CD4-positive, alpha-beta T cell treated with Interleukin-4 for 1 hour (primary cell): ENCODE measurements at places on chromosomes 13 and 19.

DNA sequence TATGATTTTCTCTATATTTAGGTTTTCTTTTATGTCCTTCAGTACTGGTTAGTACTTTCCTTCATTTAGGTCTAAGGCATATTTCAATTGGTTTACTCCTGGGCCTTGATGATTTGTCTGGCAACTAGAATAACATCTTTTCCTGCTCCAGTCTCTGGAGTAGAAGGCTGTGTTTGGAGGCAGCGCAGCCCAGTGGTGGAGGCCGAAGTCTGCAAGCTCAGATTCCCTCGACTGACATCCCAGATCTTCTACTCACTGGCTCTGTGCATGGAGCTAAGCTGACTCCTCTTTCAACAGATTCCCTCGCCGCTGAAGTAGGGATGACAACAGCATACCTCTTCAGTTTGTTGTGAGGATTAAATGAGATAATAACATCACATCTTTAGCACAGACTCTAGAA lies 141.0 kb downstream of the RAP2A start:
- no peak for DNase-seq

GRCh38 chr13:66563076-66563475 lies 667.1 kb downstream of the PCDH9 start:
- DNase-seq: no peak

GRCh38 chr13:76754414-76754813 lies 131.8 kb downstream of the KCTD12 start:
- DNase-seq: no peak

DNA sequence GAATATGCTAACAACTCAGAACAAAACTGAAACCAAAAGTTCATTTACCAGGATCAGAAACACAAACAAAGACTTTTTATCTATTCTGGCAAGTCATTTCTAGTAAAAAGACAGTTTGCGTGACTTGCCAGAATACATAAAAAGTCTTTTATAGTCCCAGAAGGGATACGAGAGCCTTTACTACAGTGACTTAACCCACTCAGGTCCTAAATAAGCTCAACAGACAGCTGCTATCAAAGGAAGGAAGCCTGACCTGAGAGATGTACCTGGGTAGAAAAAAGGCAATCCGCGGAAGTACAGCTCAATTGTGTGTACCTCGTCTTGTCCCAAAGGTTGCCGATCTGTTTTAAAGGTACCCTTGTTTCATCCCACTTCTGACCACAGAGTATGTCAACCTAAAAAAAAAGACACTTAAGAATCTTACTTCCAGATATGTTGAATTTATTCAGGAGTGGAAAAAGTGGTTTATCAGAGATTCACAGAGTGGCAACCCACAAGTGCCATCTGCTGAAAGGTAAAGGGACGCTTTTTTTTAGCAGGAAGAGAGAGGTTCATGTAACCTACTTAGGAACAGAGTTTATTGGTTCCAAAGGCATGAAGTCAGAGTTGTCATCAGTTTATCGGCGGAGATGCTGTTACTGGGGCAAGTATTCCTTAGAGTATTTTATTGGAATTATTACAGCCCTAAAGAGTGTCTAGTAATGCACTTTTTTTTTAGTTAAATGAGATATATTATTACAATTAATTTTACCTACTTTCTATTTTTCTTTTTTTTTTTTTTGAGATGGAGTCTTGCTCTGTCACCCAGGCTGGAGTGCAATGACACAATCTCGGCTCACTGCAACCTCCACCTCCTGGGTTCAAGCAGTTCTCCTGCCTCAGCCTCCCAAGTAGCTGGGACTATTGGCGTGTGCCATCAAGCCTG lies 69.7 kb upstream of the C1QTNF9B start:
- no peak for DNase-seq

DNA sequence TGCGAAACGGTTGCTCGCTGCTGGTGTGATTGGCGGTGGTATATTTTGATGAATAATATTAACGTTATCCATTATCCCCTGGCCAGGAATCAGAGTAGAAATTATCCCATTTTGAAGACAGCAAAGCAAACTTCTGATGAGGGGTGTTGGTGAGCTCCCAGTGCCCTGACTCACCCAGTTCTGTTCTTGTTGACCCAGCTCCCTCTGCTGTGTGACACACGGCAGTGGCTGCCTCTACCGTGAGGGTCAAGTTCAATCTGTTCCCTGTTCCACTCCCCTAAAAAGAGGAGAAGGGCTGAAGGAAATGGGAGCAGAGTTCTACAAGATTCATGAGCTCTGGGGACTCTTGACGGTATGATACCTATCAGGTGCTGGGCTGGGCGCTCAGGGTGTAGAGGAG lies 2.0 kb downstream of the CAMSAP3 start:
- no peak for DNase-seq

- peak; percentile 87 for DNase-seq
These were observed 16.6 kb upstream of the LRP3 start for GRCh38 chr19:33177417-33177979.

GRCh38 chr19:53823380-53824120 lies 564 bp downstream of the NLRP12 start:
- DNase-seq: no peak

DNA sequence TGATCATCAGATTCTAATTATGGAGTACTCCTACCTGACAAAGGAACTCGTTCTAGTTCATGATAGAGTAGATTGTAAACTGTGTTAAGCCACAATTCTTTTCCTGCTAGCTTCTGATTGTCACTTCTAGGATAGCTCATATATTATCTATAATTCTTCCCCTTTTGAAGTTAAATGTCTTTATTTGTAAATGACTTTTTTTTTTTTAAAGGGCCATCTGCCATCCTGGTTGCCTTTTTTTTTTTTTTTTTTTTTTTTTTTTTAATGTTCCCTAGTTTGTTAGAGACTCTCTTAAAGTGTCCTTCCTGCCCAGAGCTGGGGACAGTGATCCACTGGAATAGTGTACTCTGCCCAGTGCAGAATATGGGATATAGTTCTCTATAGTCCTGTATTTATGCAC lies 4.3 kb downstream of the CHAMP1 start:
- no peak for DNase-seq

DNA sequence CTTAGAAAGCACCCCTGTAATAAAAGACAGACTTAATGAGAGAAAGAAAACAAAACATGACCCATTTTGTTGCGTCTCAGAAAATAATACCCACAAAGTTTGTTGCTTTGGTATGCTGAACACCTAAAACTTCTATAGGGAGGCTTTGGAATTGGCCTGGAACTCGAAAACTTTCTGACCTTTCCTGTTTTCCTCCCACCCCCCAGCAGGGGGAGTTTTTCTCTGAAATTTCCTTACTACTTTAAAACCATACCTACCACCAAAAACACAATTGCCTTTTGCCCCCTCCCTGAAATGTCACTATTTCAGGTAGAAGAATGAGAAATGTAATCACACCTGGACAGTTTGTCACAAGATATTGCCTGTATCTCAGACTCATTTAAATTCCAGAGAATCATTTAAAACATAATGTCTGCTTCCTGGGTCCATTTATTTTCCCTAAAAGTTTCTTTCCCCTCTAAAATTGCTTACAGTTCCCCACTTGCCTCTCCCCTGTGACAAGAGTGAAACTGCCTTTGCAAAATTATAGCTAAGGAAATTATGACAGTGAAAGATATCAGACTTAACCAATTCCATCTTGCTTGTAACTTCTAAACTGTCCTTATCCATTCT lies 2700.2 kb downstream of the PCDH9 start:
- DNase-seq: no peak

DNA sequence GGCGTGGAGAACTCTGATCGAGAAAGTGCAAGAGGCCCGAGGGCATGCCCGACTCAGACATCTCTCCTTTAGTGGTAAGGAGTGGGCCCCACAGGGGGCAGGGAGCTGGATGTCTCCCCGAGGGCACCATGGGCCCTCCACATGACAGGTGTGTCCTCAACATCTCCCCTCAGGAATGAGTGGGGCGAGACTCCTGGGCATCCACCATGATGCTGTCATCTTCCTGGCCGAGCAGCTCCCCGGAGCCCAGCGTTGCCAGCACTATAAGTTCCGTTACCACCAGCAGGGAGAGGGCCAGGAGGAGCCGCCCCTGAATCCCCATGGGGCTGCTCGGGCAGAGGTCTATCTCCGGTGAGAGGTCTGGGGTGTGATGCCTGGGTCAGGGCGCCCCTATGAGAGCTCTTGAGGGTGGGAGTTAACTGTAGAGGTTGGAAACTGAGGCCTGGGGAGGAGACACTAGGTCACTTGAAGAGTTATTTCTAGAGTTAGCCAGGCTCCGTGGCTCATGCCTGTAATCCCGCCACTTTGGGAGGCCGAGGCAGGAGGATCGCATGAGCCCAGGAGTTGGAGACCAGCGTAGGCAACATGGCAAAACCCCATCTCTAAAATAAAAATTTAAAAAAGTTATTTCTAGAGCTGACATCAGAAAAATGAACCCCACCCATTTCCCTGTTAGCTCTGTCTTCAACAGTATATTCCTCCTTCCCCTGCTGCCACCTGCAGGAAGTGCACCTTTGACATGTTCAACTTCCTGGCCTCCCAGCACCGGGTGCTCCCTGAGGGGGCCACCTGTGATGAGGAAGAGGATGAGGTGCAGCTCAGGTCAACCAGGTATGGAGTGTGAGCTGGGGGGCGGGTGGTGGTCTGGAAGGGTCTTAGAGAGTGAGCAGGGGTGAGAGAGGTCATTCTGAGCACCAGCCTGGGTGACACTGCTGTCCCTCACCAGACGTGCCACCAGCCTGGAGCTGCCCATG lies 5.1 kb downstream of the IGFLR1 start:
- peak; percentile 41 for DNase-seq

GRCh38 chr19:13621413-13621812 lies 115.1 kb upstream of the CACNA1A start:
- DNase-seq: no peak

DNA sequence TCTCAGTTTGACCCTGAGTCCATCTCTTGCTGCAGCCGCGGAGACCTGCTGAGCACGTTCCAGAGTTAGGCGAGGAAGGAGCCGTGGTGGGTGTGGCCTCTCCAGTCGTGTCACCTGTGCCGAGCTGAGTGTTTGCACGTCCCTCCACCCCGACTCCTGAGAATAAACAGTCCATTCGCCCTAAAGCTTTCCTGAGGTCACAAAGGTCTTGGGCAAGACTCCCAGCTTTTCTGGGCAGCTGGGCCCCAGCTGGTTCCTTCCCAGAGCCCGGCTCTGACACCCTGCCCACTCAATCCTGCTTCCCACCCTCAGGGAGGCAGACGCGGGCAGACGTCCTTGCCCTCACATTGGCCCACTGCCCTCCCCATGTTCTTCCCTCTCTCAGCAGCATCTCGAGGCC lies 142.2 kb downstream of the KCTD15 start:
- no peak for DNase-seq

DNA sequence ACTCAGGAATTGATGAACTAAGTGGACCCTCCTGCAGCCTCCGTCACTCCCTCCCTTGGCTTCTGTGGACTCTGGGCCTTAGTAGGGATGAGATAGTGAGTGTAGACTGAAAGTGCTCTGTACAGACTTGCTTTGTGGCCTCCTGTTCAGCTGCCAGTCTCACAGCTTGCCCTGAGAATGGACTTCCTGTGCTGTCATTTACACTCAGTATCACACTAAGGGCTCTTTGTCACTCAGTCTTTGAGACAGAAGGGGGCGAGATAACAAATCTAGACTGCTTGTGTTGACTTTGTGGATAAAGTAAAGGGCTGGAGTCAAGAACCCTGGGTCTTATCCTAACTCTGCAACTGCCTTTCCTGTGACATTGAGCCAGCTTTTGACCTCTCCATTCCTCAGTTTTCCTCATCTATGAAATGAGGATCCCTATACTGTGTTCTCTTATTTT lies 21.0 kb upstream of the SPRY2 start:
- no peak for DNase-seq

DNA sequence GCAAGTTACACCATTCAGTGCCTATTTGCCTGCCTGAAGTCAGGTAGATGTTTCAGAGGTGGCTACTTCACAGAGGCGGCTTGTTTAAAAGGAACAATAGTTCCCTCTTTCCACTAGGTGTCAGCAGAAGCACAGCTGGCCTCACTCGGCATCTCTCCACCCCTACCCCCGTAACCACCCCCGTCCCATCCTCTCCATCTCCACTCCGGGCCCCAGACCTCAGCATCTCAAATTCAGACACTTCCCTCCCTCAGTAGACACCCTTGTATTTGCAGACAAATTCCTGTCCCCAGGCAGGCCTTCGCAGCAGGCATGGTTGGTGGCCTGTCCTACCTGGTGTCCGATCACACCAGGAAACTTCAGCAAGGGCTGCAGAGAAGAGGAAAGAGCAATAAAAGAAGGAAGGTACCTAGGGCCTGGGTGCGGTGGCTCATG lies 9.1 kb upstream of the DPP9 start:
- peak; percentile 73 for DNase-seq

GRCh38 chr19:5436106-5436947 lies 18.9 kb upstream of the ZNRF4 start:
- DNase-seq: no peak

DNA sequence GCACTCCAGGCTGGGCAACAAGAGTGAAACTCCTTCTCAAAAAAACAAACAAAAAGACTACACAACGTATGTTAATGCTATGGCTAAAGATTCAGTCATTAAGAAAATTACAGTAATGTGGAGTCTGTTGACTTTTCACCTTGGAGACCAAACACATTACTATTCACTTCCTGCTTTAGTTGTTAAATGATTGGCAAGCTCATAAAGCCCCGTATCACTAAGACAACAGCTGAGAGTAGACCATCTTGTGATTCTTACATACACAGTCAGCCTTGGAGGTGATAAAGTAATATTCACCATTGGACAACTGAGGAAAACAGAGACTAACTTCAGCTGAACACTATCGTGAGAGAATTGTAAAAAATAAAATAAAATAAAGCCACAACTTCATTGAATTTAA lies 86.5 kb downstream of the KCTD12 start:
- DNase-seq: no peak

GRCh38 chr13:50284540-50284939 lies 269.3 kb downstream of the KCNRG start:
- no peak for DNase-seq

DNA sequence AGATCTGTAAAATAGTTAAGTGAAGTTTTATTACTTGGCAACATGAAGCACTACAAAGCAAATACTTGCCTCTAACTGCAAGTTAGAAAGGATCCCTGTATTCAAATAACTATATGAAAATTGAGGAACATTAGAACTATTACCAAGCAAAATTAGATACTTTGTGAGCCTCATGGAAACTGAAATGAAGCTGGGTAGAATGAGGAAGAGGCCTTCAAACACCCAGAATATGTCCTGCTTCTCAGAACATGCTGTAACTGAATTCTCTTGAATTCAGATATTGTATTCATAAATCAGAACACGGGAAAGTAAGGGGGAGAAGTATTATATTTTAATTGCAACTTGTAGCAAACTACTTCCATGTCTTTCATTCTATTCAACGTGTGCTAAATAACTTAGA lies 947.9 kb downstream of the PCDH17 start:
- DNase-seq: no peak

GRCh38 chr13:80340651-80341100 lies 250 bp downstream of the SPRY2 start:
- no peak for DNase-seq

- no peak for DNase-seq
These were observed 52.3 kb downstream of the CCDC70 start for GRCh38 chr13:51914137-51914493.

- DNase-seq: no peak
These were observed 25.5 kb downstream of the OR7A5 start for GRCh38 chr19:14809272-14810057.
